ENCODE measurements at places on chromosomes 3 and 15. TPM values are rescaled to one million over a fixed set of nuclear protein-coding genes. Genes with fewer than 3 reads are reported as not detected.

DNA sequence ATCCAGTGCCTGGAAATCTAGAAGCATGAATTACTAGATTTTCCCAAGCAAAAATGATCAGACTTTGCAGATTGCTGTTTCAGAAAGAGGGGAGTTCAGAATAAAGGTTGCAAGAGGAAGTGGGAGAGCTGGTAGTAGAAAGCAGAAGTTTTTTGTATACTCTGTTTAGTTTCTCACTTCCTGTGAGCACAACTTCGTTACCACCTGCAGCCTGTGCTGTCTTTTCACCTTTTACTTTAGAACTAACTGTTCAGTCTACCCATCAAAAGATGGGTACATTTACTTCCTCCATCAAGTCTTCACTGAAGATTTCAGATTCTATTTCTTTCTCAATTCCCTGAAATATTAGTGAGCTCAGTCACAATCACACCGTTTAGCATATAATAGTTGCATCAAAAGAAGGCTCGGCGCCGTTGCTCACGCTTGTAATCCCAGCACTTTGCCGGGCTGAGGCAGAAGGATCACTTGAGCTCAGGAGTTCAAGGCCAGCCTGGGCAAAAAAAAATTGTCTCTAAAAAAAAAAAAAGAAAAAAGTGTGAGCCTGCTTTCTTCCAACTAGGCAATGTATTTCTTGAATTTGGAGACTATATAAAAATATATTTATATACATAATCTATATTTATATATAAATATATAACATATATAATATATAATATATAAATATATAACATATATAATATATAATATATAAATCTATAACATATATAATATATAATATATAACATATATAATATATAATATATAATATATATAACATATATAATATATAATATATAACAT lies 1.8 kb upstream of the CEP97 start:
- no peak for DNase-seq

Gene ARGFX
- not detected for total RNA-seq

GRCh38 chr15:70440416-70441138 lies 322.8 kb downstream of the UACA start:
- no peak for DNase-seq

Gene FAM81A
- 0.38 TPM for total RNA-seq

Gene IQCF6
- total RNA-seq, result not detected

GRCh38 chr3:132669256-132669777 lies 9.2 kb downstream of the UBA5 start:
- DNase-seq, result no peak

GRCh38 chr15:100821327-100821726 lies 58.3 kb upstream of the ALDH1A3 start:
- DNase-seq, result no peak

Gene TMEM40
- total RNA-seq, result not detected

Gene CLRN1
- total RNA-seq, result not detected

Gene KIF7
- 9.0 TPM for total RNA-seq

Gene KLF15
- 22.3 TPM for total RNA-seq

GRCh38 chr15:90184786-90185704 lies 16.1 kb upstream of the SEMA4B start:
- no peak for DNase-seq

DNA sequence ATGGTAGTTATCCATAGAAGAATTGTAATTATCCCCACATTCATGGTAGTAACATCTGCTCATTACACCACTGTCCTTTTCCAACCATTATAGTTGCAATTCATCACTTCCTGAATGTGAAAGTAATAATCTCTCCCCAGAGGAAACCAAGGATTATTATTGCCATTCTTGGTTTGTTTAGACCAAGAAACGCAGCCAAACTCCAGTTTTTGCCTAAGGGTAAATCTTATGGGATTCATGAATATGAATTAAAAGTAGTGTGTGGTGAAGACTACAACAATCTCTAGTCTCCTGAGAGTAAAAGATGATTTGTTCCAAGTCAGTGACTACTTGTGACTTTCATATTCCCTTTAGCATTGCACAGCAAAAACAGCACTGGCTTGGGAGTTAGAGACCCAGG lies 45.7 kb upstream of the ABI3BP start:
- no peak for DNase-seq

Gene A4GNT
- total RNA-seq, result not detected

DNA sequence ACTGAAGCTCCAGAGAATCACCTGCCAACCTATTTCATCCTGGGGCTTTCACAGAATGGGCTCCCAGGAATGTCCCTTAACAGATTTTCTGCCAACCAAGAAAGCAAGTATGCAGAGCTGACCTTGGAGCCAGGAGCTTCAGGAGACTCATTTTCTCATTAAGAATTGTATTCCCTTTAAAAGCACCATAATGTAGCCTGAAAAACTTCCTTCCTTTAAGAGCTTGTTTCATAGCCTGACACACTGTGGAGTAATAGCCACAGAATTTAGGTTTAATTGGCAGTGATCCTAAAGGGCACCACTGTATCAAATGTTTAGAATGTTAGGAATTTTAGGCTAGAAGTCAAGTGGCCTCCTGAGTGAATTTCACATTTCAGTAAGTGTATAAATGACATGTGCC lies 309.8 kb downstream of the GBE1 start:
- DNase-seq, result no peak

Gene FRMD5
- 0.13 TPM for total RNA-seq

DNA sequence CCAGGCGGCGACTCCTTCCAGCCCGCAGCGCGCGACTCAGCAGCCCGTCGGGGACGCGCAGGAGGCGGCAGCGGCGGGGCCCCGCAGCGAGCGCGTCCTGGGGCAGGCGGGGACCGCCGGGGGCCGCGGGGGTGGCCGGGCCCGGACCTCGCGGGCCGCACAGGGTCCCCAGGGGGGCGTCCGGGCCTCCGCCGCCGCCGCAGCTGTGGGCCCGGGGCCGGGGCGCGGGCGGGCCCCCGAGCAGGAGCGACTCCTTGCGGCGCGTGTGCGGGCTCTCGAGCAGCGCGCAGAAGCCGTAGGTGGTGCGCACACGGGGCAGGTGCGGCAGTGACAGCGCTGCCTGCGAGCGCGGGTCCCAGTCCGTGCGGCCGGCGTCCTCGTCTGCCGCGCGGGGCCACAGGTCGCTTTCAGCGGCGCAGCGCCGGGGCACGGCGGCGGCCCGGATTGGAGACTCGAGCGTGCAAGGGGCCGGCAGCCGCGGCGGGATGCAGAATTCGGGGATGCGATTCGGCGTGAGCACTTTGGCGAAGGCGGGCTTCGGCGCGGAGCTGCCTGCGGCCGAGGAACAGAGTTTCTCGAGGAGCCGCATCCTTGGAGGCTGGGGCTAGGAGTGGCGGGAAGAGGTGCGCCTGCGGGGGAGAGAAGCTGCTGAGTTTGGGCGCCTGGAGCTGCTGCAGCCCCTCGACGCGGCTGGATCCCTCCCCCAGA lies 535 bp downstream of the C2CD4B start:
- DNase-seq, result no peak

DNA sequence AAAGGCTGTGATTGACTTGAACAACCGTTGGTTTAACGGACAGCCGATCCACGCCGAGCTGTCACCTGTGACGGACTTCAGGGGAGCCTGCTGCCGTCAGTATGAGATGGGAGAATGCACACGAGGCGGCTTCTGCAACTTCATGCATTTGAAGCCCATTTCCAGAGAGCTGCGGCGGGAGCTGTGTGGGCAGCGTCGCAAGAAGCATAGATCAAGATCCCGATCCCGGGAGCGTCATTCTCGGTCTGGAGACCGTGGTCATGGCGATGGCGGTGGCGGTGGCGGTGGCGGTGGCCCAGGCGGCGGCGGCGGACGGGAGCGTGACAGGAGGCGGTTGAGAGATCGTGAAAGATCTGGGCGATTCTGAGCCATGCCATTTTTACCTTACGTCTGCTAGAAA lies 7.8 kb upstream of the NANOGP8 start:
- DNase-seq, result no peak

DNA sequence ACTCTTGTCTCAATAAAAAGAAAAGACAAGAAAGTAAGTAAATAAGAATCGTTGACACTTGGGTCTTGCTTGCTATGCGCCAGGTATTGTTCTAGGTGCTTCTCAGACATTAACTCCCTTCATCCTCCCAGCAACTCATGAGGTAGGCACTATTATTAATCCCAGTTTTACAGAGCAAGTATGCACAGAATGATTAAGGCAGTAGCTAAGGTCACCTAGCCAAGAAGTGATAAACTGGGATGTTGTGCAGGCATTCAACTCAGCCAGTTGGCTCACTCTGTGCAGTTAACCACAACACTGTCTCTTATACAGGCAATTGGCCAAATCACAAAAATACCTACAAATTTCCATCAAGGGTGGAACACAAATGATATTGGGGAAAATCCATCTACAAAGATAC lies 1.7 kb upstream of the C3orf33 start:
- DNase-seq, result no peak

DNA sequence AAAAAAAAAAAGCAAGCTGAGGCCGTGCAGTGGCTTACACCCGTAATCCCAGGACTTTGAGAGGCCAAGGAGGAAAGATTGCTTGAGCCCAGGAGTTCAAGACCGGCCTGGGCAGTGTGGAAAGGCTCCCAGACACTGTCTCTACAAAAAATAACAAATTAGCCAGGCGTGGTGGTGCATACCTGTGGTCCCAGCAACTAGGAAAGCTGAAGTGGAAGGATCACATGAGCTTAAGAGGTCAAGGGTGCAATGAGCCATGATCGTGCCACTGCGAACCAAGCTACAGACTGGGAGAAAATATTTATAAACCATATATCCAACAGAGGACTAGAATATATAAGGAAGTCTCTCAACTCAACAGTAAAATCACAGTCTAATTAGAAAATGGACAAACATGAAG lies 10.0 kb downstream of the KLHDC8B start:
- no peak for DNase-seq

Gene EEF1AKMT4
- total RNA-seq, result 1.7 TPM

GRCh38 chr3:18544146-18544545 lies 119.0 kb upstream of the SATB1 start:
- DNase-seq, result no peak

- no peak for DNase-seq
Observed at GRCh38 chr15:79454063-79454462, 21.9 kb downstream of the MINAR1 start.

Measured in omental fat pad (tissue), 4 donors.